Tibial nerve (tissue), 4 donors: ENCODE measurements at places on chromosomes 2 and 18. TPM values are rescaled to one million over a fixed set of nuclear protein-coding genes. Genes with fewer than 3 reads are reported as not detected.

- no peak for DNase-seq
Observed at GRCh38 chr2:101921319-101921952, 70.3 kb upstream of the IL1R2 start.

DNA sequence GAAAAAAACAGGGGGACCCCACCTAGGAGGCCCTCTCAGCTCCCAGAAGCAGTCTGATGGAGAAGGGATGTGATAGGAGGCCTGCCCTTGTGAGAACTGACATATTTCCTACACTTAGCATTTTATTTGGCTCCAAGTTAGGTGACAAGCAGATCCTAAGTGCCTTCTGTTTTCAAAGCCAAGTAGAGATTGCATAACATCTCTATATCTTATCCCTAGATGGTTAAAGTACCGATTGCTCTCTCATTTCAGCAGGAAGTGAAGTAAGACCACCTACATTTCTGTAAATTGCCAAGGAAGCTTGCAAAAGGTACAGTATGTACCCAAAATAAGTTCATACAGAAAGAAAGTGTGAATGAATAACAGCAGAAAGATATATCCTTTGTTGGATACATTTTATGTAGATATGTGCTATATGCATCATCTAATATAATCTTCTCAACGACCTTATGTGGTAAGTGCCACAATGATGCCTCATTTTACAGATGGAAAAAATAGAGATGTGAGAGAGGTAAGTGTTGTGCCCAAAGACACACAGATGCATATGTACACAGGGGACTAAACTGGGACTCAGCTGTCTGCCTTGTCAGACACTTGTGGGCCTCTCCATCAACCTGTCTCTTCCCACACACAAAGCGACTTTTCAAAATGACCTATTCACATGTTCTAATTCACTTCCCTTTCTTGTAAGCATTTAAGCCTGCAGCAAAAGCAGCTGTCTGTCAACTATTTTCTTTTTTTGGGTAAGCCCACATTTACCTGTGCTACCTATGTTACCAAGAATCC, 38.9 kb downstream of the DHRS9 start:
- no peak for DNase-seq

Gene MPP4
- 0.60 TPM for total RNA-seq

- DNase-seq, result no peak
Observed at GRCh38 chr2:157842106-157842879, 33.8 kb downstream of the ACVR1 start.

Gene UGT1A4
- total RNA-seq, result not detected

DNA sequence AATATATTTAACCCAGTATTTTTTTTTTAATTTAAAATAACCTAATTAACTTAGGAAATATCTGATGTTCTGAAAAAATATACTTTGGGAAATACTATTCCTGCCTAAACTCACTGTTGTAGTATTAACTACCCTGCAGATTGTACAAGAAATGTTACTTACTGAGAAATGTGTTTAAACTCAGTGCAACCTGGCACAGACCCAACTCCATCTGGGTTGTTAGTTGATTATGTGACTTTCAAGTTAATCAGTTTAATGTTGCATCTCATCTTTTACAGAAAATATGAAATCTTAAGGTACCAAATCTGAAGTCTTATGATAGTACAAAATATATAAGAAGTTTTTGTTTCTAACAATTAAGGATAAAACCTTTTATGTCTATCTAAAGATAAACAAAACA, 27.3 kb downstream of the VAPA start:
- DNase-seq, result no peak

Gene SIX2
- 3.3 TPM for total RNA-seq

- DNase-seq, result no peak
Observed at GRCh38 chr2:189719571-189719970, 43.0 kb downstream of the OSGEPL1 start.

DNA sequence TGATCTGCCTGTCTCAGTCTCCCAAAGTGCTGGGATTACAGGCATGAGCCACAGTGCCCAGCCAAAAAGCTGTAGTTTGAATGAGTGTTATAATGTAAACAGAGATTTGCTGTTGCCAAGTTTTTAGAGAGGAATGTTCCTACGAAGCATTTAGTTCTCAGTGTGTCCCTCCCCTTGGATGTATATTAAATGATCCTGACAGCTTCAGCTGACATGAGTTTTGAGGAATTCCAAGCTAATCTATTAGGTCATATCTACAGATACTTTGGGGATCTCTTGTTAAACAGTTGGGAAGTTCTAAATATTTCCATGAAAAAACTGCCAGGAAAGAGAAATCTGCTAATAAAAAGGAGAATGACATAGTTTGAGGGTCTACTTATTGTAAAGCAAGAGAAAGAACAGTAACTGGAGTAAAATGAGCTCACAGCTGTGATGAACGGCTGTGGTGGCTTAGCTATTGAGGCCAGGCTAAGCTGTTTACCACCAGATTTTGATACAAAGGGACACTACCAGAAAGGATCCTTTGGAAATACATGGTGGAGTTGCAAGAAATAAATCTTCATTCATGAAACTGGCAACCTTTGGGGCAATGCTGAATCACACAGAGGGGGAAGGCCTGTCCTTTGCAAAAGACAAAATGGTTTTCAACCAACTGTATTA, 2.6 kb upstream of the STON1 start:
- no peak for DNase-seq

Gene POTEJ
- total RNA-seq, result not detected

Gene RAB17
- total RNA-seq, result not detected

- DNase-seq, result no peak
Observed at GRCh38 chr2:54227798-54228197, 28.2 kb downstream of the TSPYL6 start.

Gene COL5A2
- total RNA-seq, result 60.4 TPM

Gene CAVIN2
- 54.0 TPM for total RNA-seq

- no peak for DNase-seq
Observed at GRCh38 chr2:229150317-229150716, 120.8 kb downstream of the PID1 start.

- peak; percentile 53 for DNase-seq
Observed at GRCh38 chr2:231554748-231555545, 24.7 kb upstream of the NMUR1 start.

Gene ZNF396
- 2.8 TPM for total RNA-seq

GRCh38 chr2:43524177-43524965, 71.5 kb downstream of the THADA start:
- no peak for DNase-seq

- no peak for DNase-seq
Observed at GRCh38 chr2:226408141-226408540, 391.5 kb downstream of the IRS1 start.

DNA sequence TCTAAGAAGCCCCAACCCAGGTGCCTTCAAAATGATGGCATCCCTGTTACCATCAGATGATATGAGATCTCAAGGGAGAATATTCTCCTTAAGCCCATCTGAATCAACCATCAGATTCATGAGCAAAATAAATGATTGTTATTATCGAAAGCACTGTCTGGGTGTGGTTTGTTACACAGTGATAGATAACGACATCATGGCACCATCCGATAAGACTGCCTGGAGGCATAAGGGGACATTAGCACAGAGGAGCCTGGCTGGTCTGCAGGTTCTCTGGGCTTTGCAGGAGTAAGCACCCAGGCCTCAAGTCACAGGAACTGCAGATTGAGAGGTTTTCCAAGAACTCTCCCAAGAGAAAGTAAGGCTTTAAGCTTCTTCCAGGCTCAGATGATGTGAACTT, 15.6 kb downstream of the BMP10 start:
- no peak for DNase-seq

GRCh38 chr18:5297597-5297996, 2.1 kb upstream of the ZBTB14 start:
- no peak for DNase-seq

Gene NEMP2
- total RNA-seq, result 1.8 TPM

DNA sequence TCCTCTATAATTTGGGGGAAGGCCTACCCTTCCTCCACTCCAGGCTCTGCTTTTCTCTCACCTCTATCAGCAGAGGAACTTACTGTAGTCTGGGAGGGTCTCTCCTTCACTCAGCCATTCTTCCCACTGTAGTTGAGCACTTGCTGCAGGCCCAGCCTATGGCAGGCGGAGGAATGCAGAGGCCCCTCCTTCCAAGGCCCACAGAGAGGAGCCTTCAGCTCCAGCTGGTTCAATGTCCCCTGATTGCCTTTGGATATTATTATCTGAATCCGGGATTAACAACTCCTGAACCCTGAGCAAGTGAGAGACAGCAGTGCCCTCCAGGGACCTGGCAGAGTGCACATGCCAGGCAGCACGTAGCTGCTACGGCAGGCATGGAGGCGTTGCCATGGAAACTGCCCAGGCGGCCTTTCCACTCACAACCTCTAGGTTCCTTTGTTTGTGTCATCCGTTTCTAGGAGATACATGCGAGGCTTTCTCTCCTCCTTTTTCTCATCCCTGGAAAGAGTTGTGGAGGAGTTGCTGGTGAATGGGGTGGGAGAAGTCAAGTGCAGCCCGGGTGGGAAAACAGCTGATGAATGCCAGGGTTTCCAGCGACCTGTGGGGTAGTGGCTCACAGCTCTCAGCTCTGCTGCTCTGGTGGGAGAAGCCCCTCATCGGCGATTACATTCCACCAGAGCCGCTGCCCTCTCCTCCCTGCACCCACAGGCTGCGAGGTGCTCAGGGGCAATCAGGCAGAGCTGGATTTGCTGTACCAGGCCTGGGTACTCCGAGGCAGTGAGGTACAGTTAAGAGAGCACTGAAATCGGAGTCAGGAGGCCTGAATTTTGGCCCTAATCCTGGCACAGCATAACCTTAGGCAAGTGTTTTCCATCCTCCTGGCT, 55.3 kb upstream of the HK2 start:
- DNase-seq, result no peak

DNA sequence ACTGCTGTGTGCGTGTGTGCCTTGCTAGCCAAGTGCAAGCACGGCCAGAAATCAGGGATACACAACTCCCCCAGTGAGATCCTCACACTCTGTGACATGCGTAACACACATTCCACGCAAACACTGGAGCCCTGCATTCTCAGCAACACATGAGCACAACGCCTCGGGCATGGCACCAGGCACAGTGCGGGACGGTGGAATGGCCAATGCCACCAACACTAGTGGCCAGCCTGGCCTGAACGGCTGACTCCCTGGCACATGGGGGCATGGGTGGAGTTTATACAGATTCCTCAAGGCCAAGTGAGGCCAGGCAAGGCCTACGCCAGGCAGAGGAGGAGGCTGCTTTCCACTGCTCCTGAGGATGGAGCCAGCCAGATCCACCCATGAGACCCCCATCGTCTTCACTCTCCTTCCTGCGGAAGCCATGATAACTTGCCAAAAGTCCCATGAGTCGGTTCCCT, 56.2 kb downstream of the ANKMY1 start:
- DNase-seq, result peak; percentile 5

- DNase-seq, result no peak
Observed at GRCh38 chr2:130823886-130824491, 12.7 kb upstream of the ARHGEF4 start.

DNA sequence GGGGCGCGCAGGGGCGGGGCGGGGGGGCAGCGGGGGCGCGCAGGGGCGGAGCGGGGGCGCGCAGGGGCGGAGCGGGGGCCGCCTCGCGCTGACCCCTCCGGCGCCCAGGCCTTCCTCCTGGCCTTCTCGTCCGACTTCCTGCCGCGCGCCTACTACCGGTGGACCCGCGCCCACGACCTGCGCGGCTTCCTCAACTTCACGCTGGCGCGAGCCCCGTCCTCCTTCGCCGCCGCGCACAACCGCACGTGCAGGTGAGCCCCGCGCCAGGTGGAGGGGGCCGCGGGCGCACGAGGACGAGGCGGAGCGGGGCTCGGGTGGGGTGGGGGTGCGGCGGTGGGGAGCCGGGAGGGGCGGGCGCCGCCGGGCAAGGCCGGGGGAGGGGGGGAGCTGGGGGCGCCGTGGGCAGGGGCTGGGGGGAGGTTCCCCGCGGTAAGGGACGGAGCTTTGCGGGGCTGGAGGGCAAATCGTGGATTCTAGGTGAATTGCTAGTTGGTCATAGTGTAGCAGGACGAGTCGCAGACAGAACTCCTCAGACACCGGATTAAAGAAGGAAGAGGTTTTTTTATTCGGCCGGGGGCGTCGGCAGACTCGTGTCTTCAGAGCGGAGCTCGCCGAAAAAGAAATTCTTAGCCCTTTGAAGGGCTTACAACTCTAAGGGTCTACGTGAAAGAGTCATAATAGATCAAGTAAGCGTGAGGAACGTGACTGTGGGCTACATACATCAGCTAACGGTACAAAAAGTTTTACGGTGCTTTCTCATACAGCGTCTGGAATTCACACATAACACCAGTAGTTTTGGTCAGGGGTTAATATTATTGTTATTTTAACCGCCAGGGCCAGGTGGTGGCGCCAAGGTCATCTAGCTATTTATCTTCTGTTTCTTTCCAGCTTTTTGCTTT, 29.9 kb downstream of the ANO7 start:
- no peak for DNase-seq

Gene IL1RL1
- 6.1 TPM for total RNA-seq

- no peak for DNase-seq
Observed at GRCh38 chr18:75113455-75113854, 95.5 kb downstream of the PTGR3 start.

- no peak for DNase-seq
Observed at GRCh38 chr18:8018701-8019331, 451.7 kb downstream of the PTPRM start.

DNA sequence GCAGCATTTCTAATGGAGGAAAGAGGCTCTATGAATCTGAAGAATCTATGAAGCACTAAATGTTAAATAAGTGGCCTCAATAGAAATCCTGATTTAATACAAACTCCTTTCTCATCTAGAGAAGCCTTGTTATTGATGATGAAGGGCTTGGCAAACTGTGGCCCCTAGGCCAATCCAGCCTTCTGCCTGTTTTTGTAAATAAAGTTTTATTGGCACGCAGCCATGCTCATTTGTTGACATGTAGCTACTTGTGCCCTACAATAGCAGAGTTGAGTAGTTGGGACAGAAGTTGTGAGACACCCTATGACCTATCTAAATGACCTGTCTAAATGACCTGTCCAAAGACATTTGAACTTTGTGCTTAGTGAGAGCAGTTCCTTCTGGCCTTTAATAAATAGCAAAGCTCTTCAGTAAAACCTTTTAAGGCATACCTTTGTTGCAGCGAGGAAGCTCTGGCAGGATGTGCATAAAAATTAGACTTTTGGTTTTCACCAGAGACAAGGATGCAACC, 484.4 kb upstream of the SPRED2 start:
- DNase-seq, result no peak

Gene CFAP65
- total RNA-seq, result not detected

DNA sequence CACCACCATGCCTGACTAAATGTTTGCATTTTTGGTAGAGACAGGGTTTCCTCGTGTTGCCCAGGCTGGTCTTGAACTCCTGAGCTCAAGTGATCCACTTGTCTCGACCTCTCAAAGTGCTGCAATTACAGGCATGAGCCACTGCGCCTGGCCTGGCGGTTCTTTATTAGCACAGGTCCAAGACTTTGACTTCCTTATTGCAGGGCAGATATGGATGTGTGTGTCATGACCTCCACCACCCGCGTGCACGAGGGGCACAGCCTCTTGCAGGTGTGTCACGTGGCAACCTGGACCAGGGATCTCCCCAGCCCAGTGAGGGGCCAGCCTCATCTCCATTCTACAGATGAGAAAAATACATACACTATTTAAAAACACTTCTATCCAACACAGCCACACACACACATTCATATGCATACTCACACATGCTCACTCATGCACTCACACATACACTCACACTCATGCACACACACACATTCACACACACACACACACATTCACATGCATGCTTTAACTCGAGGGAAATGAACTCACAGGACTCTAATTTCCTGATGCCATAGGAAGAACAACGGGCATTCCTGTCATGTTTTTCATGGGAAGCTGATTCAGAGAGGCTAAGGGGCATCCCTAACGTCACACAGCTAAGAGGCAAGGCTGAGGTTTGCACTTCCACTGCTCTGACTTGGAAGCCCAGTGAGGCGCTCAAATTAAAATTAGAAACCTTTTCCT, 38.8 kb downstream of the RRM2 start:
- DNase-seq, result no peak

GRCh38 chr2:168030862-168031624, 216.4 kb downstream of the STK39 start:
- no peak for DNase-seq
